ENCODE measurements at places on chromosomes 2 and 18.
A peak's percentile ranks its signal among the peaks of the same experiment; 100 is the strongest.

DNA sequence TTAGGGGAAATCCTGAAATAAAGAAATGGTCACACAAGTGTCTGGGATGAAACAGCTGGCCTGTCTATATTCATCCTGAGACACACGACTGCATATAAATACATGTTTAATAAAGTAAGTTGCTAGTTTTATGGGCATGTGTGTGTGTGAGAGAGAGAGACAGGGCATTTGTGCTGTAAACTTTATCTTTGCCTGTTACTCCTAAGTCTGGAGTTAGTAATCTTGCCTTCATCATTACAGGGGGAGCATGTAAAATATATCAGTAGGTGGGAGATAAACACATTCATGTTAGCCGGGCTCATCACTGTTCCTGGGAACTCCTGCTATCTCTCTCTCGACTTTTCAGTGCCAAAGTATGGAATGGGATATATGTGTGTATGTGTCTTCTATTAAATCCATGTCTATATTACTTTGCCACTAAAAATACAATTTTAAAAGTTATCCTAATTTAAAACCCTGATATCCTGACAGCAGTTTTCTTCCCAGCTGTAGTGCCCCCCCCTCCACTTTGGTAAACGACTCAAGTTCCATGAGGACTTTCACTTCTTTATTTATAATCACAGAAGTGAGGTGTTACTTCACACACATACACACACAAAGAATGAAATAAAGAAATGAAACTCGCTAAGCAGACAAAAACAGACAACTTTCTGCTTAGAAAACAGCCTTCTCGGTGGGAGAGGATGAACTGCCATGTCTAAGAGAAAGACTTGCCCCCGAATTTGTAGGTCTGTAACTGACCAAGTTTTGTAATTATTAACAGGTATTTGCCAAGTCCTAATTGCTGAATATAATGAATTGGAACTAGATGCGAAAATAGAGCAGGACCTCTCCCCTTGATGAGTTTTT is 947 bp downstream of the ZEB2 start:
- no peak for DNase-seq

- no peak for DNase-seq
These were observed 186.5 kb upstream of the HDAC4 start for GRCh38 chr2:239587311-239587731.

DNA sequence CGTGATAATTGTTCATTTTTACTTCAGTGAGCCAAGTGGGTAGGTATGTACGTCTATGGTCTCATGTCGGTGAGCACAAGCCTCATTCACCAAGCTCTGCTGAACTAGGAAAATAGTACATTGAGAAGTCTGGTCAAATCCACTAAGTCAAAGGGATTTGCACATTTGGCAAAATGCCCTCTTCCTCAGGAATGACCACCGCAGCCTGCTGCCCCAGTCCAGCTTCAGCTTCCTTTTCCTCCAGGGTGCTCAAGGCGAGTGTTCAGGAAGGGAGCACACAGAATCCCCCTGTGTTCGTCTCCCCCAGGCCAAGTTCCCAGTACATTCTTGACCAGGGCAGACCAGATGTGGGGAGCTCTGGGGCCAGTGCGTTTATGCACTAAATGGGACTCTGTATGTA is 23.0 kb downstream of the TCF7L1 start:
- DNase-seq, result no peak

- no peak for DNase-seq
These were observed 2.7 kb downstream of the LAPTM4A start for GRCh38 chr2:20048488-20049448.

DNA sequence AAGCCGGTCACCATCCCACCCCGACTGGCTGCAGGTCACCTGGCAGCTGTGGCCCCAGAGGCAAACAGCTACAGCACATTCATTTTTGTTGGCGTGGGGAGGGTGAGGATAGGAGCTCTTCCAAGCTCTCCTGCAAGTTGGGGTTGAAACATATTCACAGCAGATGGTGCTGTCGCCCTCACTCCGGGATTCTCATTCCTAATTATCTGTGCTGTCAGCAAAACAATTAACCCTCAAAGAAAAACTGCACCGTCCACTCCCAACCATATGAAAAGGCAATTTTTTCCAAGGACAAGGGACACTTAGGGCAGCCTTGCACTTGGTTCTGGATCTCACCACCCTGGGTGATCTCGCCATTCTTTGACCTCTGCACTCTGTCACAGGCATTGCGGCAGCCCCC is 68.6 kb downstream of the ZBTB7C start:
- no peak for DNase-seq

DNA sequence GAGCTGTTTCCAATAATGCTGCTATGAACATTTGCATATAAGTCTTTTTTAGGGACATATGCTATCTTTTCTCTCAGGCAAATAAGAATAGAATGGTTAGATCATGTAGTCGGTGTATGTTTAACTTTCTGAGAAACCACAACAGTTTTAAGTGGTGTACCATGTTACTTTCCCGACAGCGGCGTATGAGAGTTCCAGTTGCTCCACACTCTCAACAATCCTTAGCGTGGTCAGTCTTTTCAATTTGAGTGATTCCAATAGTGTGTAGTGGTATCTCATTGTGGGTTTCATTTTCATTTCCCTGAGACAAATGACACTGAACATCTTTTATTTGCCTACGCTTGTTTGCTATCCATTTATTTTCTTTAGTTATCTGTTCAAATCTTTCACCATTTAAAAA is 149.5 kb downstream of the ACOXL start:
- DNase-seq, result no peak

- DNase-seq, result no peak
These were observed 25.8 kb upstream of the SRD5A2 start for GRCh38 chr2:31606509-31606908.

- no peak for DNase-seq
These were observed 379.8 kb upstream of the TMEFF2 start for GRCh38 chr2:192574552-192574951.

- peak; percentile 30 for DNase-seq
These were observed 120.0 kb upstream of the EPC2 start for GRCh38 chr2:148524519-148524919.

- DNase-seq, result no peak
These were observed 82.2 kb upstream of the SLC1A4 start for GRCh38 chr2:64906853-64907536.

GRCh38 chr18:26654616-26655524 is 106.5 kb upstream of the KCTD1 start:
- DNase-seq, result no peak

GRCh38 chr2:113225263-113226259 is 51.8 kb downstream of the PSD4 start:
- no peak for DNase-seq

DNA sequence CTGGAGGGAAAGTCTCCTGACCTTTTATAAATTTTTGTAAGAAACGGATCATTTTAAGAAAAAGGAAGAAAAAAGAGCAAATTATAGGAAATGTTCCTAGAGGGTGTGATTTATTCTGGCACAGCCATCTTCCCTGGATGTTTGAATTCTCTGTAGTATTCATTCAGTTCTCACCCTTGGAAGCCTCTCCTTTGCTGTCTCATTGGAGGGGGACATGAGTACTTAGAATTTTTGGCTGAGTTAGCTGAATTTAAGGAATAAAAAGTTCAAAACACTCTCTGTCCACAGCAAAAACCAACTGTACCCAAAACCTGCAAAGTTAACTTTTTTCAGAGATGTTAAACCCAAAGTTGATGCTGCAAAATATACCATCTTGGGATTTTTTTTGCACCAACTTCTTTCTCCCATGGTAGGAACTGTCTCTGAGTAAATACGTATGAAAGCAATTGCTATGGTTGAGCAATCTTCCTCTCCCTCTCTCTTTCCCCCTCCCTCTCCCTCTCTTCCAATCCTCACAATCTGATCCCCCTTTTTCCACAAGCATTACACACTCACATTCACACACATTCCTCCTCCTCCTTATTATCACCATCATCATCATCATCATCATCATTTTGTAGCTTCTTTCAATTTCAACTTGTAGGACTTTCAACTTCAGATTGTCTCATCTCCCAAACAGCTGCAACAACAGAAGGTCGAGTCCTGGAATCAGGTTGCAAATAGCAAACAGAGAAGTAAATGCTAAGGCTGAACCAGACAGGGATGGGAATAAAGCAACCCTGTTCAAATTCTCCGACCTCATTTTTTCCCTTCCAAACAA is 183.7 kb downstream of the GFPT1 start:
- DNase-seq, result no peak

DNA sequence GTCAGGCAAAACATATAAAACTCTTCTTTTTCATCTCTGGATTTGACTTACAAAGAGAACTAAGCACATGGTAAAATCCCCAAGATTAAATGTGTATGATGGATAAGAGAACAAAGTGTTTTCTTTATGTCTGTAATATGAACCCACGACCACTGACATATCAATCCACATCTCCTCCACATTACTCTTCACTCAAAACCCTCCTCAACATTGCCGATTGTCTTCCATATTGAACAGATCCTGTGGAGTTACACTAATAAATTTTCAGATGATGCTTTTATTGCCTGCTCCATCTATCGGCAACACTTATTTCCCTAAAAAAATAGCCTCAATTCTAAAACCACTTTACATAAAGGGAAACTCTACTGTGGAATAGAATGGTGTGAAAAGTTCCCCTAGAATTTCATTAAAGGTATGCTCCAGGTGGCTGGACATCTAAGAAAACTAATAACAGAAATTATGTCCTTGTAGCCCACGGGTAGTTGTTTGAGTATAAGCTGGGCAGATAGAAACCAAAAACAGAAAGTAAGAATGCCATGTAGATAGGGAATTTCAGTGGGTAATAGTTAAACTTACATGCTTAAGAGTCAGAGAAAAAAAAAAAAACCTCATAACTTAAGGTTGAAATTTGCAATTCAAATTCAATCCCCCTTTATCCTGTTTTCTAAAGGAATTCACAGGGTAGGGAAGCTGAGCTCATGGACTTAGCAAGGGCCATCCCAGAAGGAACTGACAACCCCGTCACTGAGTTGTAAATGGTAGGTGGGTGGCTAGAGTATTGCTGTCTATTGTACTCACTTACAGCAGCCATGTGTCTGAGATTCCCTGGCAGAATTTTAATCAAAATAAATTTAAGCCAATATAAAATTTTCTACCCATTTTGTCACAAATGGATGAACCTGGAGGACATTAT is 305.4 kb upstream of the LYPD1 start:
- DNase-seq, result no peak

DNA sequence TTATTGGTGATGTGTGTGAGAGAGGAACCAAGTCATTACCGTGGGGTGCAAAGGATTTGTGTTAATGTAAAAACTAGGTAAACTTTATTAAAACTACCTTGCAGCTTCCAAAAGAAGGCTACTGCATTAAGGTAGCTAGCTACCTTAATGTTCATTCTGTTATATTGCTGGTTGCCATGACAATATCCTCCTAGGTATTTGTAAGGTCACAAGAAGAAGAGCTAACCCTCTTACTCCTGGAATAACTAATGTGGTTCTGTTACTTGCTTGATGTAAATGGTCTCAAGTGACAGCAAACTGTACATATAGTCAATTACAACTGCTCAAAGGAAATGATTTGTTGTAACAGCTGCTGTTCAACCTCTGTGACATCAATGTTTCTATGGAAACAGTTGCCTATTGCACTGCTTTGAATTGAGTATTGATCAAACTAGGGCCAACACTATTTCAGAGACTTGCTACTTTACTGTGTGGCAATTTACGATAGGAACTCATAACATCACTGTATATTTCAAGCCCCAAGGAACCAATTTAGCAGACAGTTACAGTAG is 319.8 kb upstream of the HNRNPA3 start:
- DNase-seq, result no peak

DNA sequence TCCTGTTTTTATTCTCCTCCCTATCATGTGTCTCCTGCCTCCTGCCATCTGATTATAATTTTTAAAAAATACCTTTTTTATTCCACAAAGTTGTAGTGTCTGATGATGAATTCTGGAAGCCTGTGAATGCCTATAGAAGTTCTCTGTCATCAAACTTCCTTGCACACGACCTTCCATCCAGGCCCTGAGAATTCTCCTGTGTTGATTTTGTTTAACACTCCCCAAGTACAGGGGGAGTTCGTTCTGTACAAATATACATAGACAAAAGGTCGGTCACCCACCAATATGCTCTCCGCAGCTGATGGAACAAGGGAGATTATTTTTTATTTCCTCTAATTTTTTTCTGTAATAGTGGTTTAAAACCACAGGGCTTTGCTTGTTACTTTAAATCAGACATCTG is 232.5 kb downstream of the PIEZO2 start:
- DNase-seq, result no peak

DNA sequence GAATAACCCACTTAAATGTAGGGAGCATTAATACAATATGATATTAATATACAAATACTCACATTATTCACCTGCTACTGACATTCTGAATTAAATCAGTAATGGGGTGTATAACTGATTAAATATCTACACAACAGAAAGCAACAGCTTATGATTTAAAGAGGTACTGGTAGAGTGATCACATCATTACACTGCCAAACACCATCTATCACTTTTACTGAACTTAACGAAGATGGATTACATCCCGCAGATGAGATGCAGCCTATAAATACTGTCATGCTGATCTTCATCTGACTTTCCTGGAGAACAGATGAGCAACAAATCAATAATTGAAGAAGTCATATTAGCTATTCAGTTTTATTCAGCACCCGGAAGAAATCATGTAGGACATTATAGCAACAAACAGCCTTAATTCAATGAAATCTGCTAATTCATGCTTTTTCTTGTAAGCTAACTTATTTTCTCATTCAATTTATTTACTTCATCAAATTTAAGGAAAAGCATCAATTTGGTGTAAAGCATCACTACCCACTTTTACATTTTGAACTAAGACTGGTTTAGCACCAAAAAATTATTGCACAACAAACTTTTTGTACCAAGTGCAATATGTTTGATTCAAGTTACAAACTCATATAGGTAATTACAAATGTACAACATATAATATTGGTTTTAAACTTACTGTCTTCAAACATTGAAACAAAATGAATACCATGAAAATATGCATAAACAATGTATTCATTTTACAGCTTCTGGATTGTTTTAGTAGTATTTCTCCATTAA is 1509.0 kb downstream of the LRP1B start:
- DNase-seq, result no peak

DNA sequence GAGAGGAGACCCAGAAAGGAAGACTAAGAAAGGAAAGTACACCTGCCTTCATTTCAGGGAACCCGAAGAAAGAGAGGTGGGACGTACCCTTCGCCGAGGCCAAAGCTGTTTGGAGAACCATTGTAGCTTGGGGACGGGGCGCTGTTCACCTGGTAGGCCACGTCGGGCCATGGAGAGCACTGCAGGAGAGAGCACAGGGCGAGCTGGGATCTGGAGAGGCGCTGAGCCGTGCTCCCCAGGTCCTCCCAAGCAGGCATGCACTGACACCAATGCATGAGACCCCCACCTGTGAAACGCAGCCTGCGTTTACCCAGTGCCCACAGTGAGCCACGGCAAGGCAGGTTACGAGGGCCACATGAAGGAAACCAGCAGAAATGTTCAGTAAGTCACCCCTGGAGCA is 45.5 kb downstream of the TFCP2L1 start:
- no peak for DNase-seq
